ENCODE measurements at places on chromosomes 1 and 21.

DNA sequence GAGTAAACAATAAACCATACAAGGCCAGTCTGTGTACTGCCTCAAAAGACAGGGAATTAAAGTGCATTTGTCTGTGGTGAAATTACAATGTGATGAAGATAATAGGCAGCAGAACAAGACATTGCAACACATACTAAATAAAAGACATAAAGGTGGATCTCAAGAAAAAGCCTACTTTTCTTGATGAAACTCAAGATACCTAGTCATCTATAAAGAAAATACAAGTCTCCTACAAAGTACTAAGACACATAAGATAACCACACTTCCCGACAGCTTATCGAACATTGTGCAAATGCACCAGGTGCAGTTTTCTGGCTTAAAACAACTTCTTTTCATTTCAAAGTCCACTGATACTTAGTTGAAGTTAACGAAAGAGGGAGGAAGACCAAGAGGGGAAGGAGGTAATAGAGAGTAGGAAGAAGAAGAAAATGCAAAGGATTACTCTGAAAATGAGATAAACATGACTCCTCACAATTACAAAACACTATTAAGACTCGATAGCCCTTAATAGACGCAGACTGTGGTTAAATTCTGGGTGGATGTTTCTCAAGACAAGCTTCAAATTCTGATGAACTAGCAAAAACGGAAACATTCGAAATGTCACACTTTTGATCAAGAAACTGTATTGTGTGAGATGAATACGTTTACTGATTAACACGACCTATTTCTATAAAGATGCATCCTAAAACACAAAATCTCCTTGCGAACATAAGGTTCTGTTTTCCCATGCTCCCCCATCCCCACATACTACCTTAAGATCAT, 2.0 kb downstream of the HNRNPR start:
- DNase-seq, result no peak

GRCh38 chr1:2271211-2271721, 43.1 kb downstream of the SKI start:
- DNase-seq, result no peak

DNA sequence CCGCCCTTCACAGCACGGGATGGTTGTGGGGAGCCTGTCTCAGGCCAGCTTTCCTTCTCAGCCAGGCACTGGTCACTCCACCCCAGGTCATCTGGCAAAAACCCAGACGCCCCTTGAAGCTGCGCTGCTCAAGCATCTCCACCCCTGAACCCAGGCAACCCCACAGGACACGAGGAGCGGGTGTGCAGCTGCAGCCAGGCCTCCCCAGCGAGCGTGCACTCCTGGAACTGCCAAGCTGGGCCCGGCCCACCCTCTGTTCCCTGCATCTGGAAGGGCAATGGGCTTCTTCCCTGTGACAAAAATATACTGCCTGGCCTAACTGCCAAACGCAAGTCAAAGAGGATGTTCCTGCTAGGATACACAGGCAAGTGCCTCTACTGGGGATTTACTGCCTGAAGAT, 39.7 kb downstream of the SLC66A1 start:
- no peak for DNase-seq

DNA sequence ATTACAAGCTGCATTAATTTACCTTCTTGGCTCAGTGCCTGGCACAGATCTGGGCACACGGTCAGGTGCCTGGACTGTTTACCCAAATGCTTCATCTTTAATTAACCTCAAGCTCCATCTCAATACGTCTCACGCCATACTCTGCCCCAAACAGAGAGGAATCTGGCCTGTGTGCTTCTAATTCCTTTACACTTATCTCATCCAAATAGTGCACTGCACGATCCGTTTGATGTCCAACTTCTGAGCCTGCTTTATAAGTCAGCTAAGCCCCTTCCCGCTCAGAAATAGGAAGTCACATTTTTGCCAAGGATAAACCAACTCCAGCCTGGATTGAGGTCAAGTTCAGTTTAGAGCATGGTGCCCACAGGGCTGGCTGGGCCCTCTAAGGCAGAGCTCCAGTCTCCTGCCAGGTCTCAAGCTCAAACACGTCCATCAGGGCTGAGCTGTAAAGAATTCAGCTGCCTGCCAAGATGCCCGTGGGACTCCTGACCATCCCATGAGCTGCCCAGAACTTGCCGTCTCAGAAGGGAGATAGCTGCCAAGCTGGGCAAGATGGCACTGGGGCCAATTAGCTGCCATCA, 233.5 kb downstream of the TRABD2B start:
- no peak for DNase-seq

DNA sequence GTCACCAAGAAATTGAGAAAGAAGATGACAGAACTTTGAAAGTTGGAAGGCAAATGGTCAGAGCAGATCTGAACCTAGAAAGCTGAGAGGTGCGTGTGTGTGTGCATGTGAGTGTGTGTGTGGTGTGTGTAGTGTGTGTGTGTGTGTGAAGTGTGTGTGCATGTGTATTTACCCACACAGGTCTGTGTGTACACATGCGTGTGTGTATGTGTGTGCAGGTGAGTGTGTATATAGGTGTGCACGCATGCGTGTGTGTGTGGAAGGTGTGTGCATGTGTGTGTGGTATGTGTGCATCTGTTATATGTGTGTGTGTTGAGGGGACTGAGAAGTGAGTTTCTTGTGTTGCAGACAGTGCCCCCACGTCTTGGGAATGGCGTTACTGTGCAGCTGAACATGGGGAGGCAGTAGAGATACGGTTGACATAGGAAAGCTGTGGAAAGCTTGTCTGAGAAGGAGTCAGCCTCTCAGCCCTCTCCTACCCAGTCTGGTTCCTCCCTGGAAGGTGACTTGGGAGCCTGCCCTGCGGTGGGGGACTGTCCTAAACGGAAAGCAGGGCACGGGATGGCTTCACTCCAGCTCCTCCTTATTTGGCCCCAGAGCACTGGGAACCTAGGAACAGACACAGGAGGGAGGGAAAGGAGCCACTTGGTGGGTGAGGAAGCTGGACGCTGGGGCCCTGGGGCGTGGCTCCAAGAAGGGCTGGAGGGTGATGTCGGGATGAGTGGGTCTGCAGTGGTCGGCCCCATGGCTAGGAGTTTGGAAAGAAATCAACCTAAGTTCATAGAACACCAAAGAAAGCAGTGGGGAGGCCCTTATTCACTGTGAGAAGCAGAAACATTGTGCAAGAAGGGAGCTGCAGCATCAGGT, 97.2 kb downstream of the PCBP3 start:
- DNase-seq, result no peak

DNA sequence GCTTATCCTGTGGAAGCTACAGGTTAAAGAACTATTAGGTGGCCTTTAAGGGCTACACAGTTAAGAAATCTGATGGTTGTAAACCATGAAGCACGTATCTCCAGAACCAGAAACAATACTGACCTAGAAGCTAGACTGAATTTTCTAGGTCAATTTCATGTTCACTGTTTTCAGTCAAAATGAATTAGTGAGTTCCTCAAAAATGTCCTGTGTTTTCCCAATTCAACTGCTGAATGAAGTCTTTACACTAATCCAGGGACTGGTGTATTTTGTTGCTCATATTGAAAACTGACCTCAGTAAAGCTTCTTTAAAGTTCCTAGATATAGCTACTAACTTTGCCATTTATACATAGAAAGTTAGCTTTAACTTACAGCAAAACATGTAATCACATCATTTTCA, 6.0 kb downstream of the HNRNPU start:
- no peak for DNase-seq

GRCh38 chr21:36698385-36698980, 432 bp upstream of the SIM2 start:
- DNase-seq, result no peak

- no peak for DNase-seq
Measured at GRCh38 chr1:6897138-6897537, 111.9 kb downstream of the CAMTA1 start.

DNA sequence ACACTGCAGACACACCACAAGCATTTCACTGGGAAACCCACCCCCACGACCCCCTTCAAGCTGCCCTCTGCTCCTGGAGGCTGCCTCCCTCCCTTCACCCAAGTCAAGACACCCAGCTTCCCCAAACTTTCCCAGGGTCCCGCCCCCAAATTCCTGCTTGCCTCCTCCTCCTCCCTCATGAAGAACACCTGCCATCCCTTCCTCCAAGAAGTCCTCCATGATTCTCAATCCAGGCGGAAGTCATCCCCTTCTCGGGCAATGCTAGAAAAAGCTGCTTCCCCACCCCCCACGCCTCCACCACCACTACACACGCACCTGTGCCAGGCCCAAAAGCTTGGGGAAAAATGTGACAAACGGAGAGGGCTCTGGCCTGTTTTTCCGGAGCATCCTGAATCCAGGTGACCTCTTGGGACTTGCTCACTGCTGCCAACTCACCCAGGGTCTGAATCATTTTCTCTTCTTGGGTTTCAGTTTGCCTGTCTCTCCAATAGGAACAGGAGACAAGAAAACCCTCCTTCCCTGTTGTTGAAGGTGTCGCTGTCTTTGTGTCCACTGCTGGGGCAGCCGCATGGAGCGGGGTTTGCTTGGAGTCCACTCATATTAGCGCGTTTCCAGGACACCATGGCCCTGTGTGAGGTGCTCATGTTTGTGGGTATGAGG, 101.0 kb upstream of the CASZ1 start:
- DNase-seq, result no peak

- peak; percentile 90 for DNase-seq
Measured at GRCh38 chr1:156889802-156890580, 3.5 kb upstream of the PEAR1 start.

DNA sequence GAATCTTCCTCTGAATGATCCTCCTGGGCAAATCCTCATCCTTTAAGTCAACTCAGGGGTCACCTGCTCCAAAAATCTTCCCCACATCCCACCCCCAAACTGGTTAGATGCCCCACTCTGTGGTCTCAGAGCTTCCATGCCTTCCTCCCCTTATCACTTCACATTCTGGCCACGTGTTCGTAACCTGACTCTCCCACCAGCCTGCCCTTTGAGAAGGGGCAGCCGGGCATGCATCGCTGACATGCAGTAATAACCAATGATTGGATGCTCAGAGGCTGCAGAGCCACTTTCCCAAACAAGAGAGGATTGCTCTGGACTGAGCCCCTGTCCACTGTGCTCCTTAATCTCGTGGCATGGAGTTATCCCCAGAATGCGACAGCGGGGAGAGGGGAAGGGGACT, 7.0 kb downstream of the LELP1 start:
- no peak for DNase-seq

- no peak for DNase-seq
Measured at GRCh38 chr1:115900856-115901255, 59.9 kb upstream of the NHLH2 start.

- peak; percentile 25 for DNase-seq
Measured at GRCh38 chr1:184910691-184911091, 63.6 kb downstream of the NIBAN1 start.

DNA sequence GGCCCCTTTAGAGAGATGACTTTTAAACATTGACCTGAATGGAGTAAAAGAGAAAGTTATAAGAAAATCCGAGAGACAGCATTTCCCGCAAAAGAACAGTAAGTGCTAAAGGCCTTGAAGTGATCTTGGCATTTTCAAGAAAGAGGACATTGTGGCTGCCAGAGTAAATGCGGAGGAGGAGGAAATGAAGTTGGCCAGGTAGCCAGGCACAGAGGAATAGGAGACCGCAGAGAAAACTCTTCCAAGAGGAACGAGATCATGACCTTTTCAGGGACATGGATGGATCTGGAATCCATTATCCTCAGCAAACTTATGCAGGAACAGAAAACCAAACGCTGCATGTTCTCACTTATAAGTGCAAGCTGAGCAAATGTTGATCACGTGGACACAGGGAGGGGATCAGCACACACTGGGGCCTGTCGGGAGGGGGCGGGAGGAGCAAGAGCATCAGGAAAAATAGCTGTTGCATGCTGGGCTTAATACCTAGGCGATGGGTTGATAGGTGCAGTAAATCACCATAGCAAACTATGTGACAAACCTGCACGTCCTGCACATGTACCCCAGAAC, 49.7 kb downstream of the EEIG2 start:
- no peak for DNase-seq

DNA sequence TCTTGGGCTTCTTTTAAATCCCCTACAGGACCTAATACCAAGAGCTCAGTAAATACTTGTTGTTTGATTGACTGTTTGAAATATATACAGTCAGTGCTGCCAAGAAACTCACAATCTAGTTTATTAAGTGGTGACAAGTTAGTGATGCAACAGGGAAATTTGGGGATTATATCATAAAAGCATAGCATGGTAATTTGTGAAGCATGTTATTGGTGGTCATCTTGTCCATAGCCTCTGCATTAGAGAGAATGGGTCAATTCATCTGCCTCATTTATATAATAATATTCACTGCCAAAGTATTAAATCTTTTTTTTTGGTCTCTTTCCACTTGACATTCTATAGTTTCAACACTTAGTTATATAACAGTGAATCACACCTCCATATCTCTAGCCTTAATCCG, 138.2 kb upstream of the SPAG17 start:
- DNase-seq, result no peak

DNA sequence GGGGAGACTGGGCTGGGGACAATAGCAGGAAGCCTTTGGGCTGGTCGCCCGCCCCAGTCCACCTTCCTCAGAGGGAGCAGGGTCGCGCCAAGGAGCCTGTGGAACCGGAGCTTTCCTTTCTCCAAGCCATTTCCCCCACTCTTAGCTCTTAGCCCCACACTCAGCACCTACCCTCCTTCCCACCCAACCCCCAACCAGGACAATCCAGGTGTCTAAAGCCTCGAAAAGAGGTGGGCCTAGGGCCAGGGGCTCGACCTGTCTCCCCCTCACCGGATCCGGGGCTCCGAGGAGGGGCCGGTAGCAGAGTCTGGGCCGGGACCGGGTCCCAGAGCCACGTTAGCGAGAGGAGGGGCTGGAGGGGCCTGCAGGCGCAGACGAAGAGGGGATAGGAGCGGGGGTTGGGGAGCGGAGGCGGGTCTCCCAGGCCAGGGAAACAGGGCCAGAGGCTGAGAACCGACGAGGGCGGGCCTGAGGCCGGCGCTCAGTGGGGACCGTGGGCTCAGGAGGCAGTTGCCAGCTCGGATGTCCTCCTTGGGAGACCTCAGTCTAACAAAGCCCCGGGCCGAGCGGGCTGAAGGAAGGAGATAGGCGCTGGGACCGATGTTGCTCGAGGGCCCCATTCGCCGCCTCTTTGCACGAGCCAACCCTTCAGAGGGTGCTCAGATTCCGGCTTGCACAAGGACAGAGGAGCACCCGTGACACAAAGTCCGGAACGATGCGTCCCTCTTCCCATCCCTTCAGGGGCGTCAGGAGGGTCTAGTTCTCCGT, 943 bp downstream of the SEMA6C start:
- no peak for DNase-seq

- no peak for DNase-seq
Measured at GRCh38 chr1:111467865-111468716, 5.7 kb upstream of the C1orf162 start.

GRCh38 chr1:174800876-174801275, 198.9 kb upstream of the CACYBP start:
- no peak for DNase-seq

DNA sequence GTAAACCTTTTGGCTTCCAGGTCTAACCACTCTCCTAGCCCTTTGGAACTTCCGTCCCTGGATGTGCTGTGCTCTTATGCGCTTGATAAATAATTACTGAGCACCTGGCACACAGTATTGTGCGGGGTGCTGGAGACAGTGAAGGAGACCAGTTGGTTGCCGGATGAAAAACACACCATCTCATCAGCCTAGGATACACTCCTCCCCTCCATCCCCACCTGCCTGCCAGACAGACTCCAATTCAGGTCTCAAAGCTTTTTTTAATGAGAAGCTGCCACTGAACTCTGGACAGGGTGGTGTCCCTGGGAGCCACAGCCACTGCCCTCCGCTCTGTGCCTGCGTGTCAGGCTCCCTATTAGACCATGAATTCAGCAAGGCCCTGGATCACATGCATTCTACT, 9.2 kb downstream of the GNB1 start:
- no peak for DNase-seq

GRCh38 chr1:44047131-44047530, 15.9 kb upstream of the SLC6A9 start:
- no peak for DNase-seq

GRCh38 chr1:70048336-70049094, 156.9 kb downstream of the LRRC40 start:
- no peak for DNase-seq
